Activated CD4-positive, alpha-beta T cell treated with anti-CD3 and anti-CD28 coated beads, Interleukin-2, amount 10 ng/mL, durations not matched to agents 24 days and 14 days (primary cell): ENCODE measurements at places on chromosomes 13 and 19.

- H3K27ac ChIP-seq: peak overlapping the region; percentile 74
- DNase-seq: peak; percentile 63
- H3K4me3 ChIP-seq: peak overlapping the region; percentile 86
- peaks cover 20% of the 10 kb centered on the region for H3K4me1 ChIP-seq
- H3K27me3 ChIP-seq: peaks cover 8% of the 10 kb centered on the region
Observed at GRCh38 chr19:42251572-42252358, 3.2 kb downstream of the ERF start.

- no peak overlapping the region for H3K4me3 ChIP-seq
- DNase-seq: no peak
- H3K27ac ChIP-seq: peak overlapping the region; percentile 62
Observed at GRCh38 chr13:77230560-77230959, 96.3 kb downstream of the MYCBP2 start.

DNA sequence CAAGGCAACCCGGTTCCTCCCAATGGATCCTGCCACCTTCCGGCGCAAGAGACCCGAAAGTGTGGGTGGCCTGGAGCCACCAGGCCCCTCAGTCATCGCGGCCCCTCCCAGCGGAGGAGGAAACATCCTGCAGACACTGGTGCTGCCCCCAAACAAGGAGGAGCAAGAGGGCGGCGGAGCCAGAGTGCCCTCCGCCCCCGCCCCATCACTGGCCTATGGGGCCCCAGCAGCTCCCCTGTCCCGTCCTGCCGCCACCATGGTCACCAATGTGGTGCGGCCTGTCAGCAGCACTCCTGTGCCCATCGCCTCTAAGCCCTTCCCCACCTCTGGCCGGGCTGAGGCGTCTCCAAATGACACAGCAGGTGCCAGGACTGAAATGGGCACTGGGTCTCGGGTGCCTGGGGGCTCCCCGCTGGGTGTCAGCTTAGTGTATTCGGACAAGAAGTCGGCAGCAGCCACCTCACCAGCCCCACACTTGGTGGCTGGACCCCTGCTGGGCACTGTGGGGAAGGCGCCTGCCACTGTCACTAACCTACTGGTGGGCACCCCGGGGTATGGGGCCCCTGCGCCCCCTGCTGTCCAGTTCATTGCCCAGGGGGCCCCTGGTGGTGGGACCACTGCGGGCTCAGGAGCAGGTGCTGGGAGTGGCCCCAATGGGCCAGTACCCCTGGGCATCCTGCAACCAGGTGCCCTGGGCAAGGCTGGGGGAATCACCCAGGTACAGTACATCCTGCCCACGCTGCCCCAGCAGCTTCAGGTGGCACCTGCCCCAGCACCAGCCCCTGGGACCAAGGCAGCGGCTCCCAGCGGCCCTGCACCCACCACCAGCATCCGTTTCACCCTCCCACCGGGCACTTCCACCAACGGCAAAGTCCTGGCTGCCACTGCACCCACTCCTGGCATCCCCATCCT is 11.2 kb upstream of the PRR19 start:
- DNase-seq: peak; percentile 82
- no peaks in the 10 kb centered on the region for H3K27me3 ChIP-seq
- peaks cover 31% of the 10 kb centered on the region for H3K36me3 ChIP-seq
- H3K27ac ChIP-seq: no peak overlapping the region

GRCh38 chr19:33406521-33407139 is 33.1 kb downstream of the CEBPG start:
- no peak overlapping the region for H3K27ac ChIP-seq
- H3K4me1 ChIP-seq: no peaks in the 10 kb centered on the region
- H3K36me3 ChIP-seq: no peaks in the 10 kb centered on the region
- DNase-seq: peak; percentile 93

GRCh38 chr19:17001603-17002183 is 24.9 kb downstream of the CPAMD8 start:
- peaks cover 3% of the 10 kb centered on the region for H3K36me3 ChIP-seq
- H3K4me3 ChIP-seq: peak overlapping the region; percentile 73
- peak overlapping the region; percentile 79 for H3K27ac ChIP-seq
- peaks cover 18% of the 10 kb centered on the region for H3K4me1 ChIP-seq
- DNase-seq: peak; percentile 96

GRCh38 chr13:32838945-32839344 is 177.3 kb upstream of the KL start:
- H3K4me1 ChIP-seq: peaks cover 24% of the 10 kb centered on the region
- no peaks in the 10 kb centered on the region for H3K27me3 ChIP-seq
- peak overlapping the region; percentile 71 for H3K27ac ChIP-seq
- H3K36me3 ChIP-seq: peaks cover 7% of the 10 kb centered on the region
- DNase-seq: peak; percentile 80

GRCh38 chr19:17200408-17201079 is 14.6 kb upstream of the USE1 start:
- no peak overlapping the region for H3K27ac ChIP-seq
- H3K27me3 ChIP-seq: no peaks in the 10 kb centered on the region
- H3K4me1 ChIP-seq: peaks cover 1% of the 10 kb centered on the region
- no peak overlapping the region for H3K4me3 ChIP-seq
- H3K36me3 ChIP-seq: peaks cover 73% of the 10 kb centered on the region

- no peak overlapping the region for H3K27ac ChIP-seq
- DNase-seq: no peak
- no peak overlapping the region for H3K4me3 ChIP-seq
- peaks cover 2% of the 10 kb centered on the region for H3K4me1 ChIP-seq
Observed at GRCh38 chr13:50456111-50456510, 387.4 kb downstream of the DLEU7 start.

GRCh38 chr13:83881917-83882605 is at the start of gene SLITRK1:
TSS of gene SLITRK1 (minus strand) at chr13:83882474. CDS start at chr13:83881507, 967 bp downstream.
- peaks cover 5% of the 10 kb centered on the region for H3K4me1 ChIP-seq
- no peak within 1 kb of the TSS for H3K27ac ChIP-seq
- H3K27me3 ChIP-seq: peaks cover 52% of the 10 kb centered on the region
- no peaks in the 10 kb centered on the region for H3K36me3 ChIP-seq
- DNase-seq: peak; percentile 70
- H3K4me3 ChIP-seq: no peak within 1 kb of the TSS

GRCh38 chr19:13060964-13061927 is 41.4 kb downstream of the LYL1 start:
- no peaks in the 10 kb centered on the region for H3K36me3 ChIP-seq
- peaks cover 5% of the 10 kb centered on the region for H3K4me1 ChIP-seq
- H3K4me3 ChIP-seq: peak overlapping the region; percentile 80

- peak overlapping the region; percentile 96 for H3K27ac ChIP-seq
- peak overlapping the region; percentile 82 for H3K4me3 ChIP-seq
- DNase-seq: no peak
- H3K27me3 ChIP-seq: no peaks in the 10 kb centered on the region
- peaks cover 62% of the 10 kb centered on the region for H3K4me1 ChIP-seq
Observed at GRCh38 chr19:18480006-18480691, 41.7 kb downstream of the ELL start.

DNA sequence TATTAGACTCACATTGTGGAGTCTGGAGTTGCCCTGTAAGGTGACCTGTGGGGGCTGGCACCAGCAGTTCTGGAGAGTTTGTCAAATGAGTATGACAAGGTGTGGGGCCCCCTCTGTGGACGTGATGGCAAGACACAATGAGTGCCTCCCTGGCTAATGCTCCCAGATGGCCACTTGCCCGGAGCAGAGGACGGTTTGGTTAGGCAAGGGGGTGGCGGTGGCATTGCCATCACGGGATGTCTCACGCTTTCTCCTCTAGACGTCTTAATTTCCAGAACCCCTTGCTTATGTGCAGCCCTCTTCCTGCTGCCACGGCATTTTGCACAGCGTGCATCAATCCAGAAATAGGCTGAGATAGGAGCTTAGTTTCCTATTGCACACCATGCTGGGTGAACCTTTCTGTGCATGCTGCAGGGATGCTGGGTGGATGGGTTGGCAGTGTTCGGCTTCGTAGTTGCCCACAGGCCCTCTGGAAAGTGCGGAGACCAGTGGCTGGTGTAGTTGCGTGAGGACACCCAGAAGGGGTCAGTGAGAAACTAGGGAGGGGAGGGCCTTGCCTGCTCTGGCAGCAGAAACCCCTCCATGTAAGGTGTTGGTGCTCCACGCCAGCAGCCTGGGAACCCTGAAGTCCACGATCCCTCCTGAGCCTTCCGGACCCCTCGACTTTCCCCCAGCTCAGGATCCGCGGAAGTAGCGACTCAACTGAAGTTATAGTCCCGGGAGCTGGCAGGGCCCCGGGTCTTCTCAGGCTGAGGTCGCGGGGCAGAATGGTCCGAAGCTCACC is 18.1 kb upstream of the LRP3 start:
- H3K27me3 ChIP-seq: peaks cover 11% of the 10 kb centered on the region
- H3K27ac ChIP-seq: peak overlapping the region; percentile 99
- DNase-seq: no peak
- peaks cover 8% of the 10 kb centered on the region for H3K36me3 ChIP-seq
- peaks cover 33% of the 10 kb centered on the region for H3K4me1 ChIP-seq

DNA sequence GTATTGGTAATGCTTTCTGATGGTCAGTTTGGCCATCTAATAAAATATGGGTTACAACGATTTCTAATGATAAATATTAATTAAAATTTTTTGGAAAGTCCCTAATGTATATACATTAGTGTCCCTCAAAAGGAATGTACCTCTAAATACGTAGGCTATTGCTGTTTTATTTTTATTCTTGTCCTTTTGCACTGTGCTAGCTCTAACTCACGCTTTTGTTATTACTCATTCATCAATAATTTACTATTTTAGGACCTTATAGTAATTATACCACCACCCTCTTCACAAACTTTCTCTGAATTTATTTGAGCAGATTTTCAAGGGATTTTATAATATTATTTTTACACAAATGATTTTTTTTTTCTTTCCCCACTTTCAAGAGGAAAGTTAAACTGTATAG is 795.9 kb upstream of the PCDH9 start:
- no peaks in the 10 kb centered on the region for H3K27me3 ChIP-seq
- no peaks in the 10 kb centered on the region for H3K4me1 ChIP-seq
- DNase-seq: no peak
- no peaks in the 10 kb centered on the region for H3K36me3 ChIP-seq

- no peak overlapping the region for H3K4me3 ChIP-seq
- H3K36me3 ChIP-seq: peaks cover 13% of the 10 kb centered on the region
- DNase-seq: no peak
- H3K27me3 ChIP-seq: no peaks in the 10 kb centered on the region
- peaks cover 26% of the 10 kb centered on the region for H3K4me1 ChIP-seq
Observed at GRCh38 chr13:97460004-97460775, 26.2 kb downstream of the RAP2A start.

DNA sequence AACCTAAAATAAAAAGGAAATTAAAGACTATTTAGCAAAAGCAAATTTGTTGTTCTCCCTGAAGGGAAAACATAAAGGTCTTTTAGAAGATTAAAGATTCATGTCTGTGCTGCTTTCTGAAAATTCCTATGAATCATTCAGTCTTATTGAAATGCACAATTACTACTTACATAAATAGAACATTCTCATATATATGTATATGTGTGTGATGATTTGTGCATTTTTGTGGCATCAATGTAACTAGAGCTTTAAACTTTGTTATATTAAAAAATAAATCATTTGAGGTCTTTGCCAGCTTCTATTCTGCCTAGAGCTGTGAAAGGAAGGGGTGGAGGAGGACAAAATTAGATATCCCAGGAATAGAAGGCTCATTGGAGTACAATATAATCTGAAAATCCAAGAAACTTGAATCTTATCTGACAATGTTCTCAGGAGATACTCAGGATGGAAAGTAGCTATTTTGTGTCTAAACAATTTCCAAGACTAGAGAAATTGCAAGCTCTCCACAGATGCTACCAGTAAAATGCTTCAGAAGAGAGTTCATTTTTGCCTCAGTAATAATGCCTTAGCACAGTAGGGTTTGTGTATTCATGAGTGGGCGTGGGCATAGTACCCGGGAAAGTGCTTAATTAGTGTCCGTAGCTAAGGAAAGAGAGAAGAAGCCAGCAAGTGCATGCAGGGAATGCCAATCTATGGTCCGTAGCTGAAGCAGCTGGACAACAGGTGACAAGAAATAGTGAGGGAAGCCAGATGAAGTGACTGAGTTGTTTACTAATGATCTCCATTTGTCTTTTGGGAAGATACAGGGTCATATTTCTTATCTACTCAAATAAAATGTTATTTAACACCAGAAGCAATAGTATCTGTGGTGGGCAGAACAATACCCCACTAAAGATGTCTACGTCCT is 395.5 kb upstream of the NBEA start:
- no peaks in the 10 kb centered on the region for H3K36me3 ChIP-seq
- no peaks in the 10 kb centered on the region for H3K27me3 ChIP-seq
- H3K4me1 ChIP-seq: no peaks in the 10 kb centered on the region
- DNase-seq: no peak

GRCh38 chr13:97948041-97948440 is 5.4 kb upstream of the IPO5 start:
- H3K27ac ChIP-seq: no peak overlapping the region
- no peak overlapping the region for H3K4me3 ChIP-seq
- no peak for DNase-seq
- no peaks in the 10 kb centered on the region for H3K36me3 ChIP-seq

- no peaks in the 10 kb centered on the region for H3K4me1 ChIP-seq
- DNase-seq: no peak
- no peak overlapping the region for H3K4me3 ChIP-seq
- no peaks in the 10 kb centered on the region for H3K27me3 ChIP-seq
Observed at GRCh38 chr13:81211713-81212112, 870.8 kb upstream of the SPRY2 start.

DNA sequence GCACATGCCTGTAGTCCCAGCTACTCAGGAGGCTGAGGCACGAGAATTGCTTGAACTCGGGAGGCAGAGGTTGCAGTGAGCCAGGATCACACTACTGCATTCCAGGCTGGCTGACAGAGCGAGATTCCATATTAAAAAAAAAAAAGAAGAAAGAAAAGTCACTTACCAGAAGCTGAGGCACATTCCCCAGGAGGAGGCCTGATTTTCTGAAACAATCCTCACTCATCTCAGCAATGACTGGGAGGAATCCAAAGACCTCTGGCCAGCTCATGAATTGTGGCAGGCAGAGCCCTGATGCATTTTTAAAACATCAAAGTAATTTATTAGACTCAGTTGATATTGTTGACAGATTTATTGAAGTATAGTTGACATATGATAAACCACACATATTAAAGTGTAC is 206.3 kb downstream of the FOXO1 start:
- H3K27ac ChIP-seq: no peak overlapping the region
- no peaks in the 10 kb centered on the region for H3K36me3 ChIP-seq
- no peaks in the 10 kb centered on the region for H3K27me3 ChIP-seq
- H3K4me1 ChIP-seq: no peaks in the 10 kb centered on the region
- DNase-seq: no peak
- no peak overlapping the region for H3K4me3 ChIP-seq

DNA sequence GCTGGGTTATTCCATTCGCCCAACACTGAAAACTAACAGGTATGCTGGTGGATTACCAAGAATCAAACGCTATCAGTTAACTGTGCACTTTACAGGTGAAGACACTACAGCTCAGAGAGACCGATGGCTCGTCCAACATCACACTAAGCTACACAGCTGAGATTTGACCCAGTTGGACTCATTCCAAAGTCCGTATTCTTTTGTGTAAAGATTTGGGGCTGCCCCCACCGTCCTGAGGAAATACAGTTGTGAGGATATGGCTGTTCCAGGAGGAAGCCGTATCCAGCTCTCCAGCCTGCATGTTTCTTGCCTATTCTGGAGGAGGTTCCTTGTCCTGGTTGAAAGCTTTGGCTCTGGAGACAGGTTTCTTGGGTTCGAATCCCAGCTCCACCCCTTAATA is 4.2 kb downstream of the ZSCAN5A start:
- no peak for DNase-seq
- H3K4me1 ChIP-seq: peaks cover 30% of the 10 kb centered on the region
- H3K27me3 ChIP-seq: no peaks in the 10 kb centered on the region
- H3K27ac ChIP-seq: no peak overlapping the region
- H3K36me3 ChIP-seq: peaks cover 26% of the 10 kb centered on the region
